ENCODE measurements at places on chromosomes 3 and 15.

DNA sequence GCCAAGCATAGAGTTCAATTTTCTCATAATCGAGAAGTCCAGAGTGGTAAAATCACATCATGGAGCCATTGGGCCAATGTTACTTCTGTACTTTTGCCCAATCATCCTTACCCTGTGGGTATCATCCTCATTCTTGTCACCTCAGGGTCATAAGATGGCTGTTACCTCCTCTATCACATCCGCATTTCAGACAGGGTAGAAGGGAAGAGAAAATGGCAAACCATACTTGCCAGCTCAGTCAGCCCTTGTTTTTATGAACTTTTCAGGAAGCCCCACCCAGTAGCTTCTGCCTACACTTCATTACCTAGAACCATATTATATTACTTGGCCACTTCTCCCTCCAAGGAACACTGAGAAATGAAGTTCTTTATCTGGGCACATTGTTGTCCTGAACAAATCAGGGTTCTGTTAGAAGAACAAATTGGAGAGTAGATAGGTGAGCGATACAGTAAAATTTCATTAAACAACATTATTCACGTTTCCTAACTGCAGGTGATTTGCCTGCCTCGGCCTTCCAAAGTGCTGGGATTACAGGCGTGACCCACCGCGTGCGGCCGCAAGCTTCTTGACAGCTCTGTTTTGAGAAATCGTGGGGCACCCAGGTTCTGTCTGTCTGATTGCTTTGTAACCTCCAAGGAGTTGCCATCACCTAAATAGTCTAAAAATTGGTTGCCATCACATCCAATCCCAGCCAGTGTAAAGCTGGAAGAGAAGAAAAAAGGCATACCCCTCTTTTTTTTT, 34.5 kb upstream of the RPN1 start:
- DNase-seq: no peak

GRCh38 chr15:100111125-100112060, 230.4 kb downstream of the ADAMTS17 start:
- DNase-seq: peak; percentile 65

GRCh38 chr3:139629033-139629432, 48.7 kb downstream of the NMNAT3 start:
- DNase-seq: no peak

GRCh38 chr3:25448750-25449692, 21.0 kb downstream of the RARB start:
- DNase-seq: peak; percentile 71

DNA sequence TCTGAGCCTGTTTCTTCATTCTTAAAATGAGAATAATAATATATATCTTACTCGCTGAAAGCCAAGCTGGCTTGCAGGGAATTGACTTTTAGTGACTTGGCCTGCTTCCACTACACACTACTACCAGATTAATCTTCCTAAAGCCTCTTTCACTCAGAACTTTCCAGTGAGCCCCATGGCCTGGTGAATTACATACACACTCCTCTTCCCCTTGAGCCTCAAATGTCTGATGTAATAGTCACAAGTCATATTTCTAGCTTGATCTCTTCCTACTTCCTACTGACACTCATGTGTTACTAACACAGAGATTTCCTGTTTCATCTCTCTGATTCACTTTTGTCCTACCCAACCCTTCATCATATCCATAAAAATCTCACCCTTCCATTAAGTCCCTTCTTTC, 82.7 kb upstream of the SOX2 start:
- no peak for DNase-seq

DNA sequence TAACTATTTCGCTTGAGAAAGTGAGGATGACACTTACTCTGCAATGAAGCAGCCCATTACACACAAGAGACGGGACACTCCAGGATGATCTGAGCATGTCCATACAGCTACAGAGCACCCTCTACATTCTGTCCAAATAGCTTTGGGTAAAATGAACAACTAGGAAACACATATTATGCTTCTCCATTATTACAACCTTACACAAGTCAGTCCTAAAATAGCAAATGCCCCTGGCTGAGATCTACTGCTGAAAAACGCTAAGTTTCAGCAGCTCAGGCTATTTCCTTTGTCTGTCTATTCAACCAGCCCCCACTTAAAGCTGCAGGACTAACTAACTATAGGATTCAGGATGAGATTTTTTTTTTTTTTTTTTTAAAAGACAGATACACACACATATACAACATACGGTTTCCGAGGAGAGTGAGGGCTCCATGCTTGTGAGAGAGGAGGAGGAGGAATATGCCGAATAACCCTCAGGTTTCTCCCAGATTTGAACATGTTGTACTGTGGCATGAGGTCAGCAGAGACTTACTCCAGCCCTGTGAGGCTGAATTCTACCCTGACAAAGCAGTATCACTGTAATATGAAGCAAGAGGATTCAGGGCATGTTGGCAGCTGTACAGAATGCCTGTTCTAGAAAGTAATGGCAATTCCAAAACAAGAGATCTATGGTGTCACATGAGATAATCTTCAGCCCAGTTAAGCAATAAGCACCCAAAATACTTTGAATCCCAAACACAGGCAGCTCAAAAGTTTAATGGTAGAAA, 117.3 kb upstream of the PLXND1 start:
- DNase-seq: peak; percentile 83

- peak; percentile 54 for DNase-seq
Measured at GRCh38 chr3:71129611-71130431, 453.7 kb downstream of the FOXP1 start.

GRCh38 chr15:23850666-23851065, 163.6 kb upstream of the NDN start:
- DNase-seq: no peak

DNA sequence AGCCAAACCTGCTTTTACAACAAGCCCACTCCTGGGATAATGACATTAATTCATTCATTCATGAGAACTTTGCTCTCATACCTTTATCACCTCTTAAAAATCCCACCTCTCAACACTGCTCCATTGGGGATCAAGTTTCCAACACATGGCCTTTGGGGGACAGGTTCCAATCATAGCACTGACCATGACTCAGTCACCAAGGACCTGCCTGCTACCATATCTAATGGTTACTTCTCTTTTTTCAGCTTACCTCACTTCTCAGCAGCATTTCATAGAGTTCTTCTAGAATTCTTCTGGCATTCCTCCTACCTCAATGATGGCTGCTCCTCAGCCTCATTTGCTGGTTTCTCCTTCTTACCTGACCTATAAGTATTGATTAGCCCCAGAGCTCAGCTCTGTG, 36.9 kb upstream of the RYK start:
- DNase-seq: no peak

GRCh38 chr3:30408105-30408557, 198.3 kb upstream of the TGFBR2 start:
- no peak for DNase-seq

GRCh38 chr3:195718477-195718984, 2.2 kb upstream of the MUC20 start:
- no peak for DNase-seq

- no peak for DNase-seq
Measured at GRCh38 chr15:70411143-70411863, 313.6 kb upstream of the TLE3 start.

DNA sequence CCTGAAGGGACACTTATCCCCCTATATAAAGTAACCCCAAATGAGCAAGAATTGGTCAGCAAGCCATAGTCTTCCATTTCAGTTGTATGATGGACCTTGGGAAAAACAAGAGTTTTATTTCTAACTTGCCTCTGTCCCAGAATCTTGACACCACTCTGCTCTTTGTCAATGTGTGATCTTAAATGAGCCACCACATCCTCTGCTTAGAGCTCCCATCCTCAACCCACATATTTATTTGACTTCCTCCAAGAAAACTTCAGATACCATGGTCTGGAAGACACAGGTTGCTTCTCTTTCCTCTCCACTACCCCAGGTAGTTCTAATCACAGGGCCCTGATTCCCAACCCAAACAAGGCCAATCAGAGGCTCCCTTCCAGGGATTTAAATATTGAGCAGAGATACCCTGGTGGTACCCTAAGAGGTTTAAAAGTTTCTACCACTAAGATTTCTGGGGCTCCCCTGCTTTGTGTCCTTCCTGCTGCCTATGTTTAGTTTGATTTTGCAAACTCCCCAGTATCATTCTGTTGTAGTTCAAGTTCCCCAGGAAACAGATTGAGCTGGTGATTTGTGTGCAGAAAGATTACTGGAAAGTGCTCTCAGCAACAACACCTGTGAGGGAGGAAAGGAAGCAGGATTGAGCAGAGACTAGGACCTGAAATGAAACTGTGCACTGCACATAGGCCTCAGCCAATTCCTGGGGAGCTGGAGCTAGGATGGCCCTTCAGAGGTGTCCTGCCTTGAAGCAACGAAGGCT, 64.3 kb downstream of the MTHFS start:
- DNase-seq: no peak

DNA sequence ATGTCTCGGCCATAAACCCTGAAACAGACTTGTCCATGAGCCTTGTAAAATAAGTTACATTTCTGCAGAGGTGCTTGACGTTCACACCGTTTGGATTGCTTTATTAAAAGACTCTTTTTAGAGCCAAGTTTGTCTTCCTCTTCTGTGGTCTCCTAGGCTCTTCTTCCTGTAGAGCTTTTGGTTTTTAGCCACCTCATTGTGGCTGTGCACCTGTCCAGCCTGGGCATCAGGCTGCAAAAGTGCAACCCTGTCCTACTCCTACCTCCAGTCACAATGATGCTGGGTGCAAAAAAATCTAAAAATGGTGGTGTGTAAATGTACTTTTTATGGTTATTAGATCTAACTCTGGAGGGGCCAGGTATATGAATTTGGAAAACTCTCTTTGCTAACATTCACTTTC, 2.8 kb upstream of the RIOX2 start:
- no peak for DNase-seq

DNA sequence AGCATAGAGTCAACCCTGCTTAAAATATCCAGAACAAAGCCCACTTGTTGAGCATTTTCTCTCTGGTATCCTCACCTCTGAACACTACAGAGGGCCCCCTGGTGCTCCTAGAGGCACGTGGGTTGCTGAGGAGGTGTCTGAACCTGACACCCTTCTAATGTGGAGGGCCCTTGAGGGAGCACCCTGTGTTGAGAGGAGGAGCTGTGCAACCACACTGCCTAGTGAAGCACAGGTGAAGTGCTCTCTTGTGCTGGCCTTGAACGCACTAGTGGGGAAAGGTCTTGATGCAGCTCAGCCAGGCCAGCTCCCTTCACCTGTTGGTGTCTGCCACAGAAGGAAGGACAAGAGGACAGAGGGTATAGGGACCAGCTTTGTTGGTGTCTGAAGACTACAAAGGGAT, 51.9 kb downstream of the CCK start:
- no peak for DNase-seq

- DNase-seq: no peak
Measured at GRCh38 chr15:55740981-55741832, 1.7 kb downstream of the PRTG start.

DNA sequence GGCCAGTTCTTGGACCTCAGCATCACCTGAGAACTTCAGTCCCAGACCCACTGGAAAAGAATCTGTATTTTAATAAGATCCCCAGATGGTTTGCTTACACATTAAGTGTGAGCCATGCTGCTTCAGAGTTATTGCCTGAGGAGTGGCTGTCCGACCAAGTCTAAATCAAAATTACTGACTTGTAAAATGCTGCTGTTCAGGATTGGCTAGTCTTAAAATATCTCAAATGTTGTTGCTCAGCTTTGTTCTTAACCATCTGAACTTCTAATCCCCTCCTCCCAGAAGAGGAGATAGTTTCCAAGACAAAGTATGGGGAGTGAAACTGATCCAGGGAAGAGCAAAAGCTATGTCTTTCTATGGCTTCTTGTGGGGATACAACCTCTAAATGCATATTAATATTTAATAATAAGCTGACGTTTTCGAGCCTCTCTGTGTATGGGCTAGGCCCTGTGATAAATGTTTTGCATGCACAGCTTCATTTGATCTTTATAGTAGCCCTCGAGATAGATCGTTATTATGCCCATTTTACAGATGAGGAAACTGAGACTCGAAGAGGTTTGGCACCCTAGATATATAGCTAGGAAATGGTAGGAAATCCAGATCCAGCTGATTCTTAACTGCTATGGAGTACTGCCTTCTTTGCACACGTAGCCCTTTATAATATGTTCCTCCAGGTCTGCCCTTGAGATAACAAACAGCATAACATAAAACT, 52.2 kb downstream of the DNASE1L3 start:
- no peak for DNase-seq

GRCh38 chr15:75123395-75123794, 78.3 kb upstream of the C15orf39 start:
- DNase-seq: peak; percentile 75

- DNase-seq: no peak
Measured at GRCh38 chr15:69369631-69370030, 44.5 kb upstream of the KIF23 start.

DNA sequence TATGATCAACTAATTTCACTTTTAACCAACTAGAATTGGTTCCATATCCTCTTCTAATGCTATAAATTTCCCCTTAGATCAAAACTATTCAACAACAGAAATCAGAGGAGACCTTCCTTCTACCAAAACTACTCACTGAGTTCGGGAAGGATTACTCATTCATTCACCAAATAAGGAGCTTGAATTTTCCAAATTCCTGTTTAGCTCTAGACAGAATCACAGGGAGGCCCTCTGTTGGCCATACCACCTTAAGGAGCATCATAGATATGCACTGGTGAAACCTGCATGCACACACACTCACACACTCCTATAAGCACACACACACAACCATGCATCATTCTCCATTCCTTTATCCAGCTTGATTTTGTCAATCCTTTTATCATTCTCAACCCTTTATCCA, 49.0 kb downstream of the SUCLG2 start:
- DNase-seq: peak; percentile 76

DNA sequence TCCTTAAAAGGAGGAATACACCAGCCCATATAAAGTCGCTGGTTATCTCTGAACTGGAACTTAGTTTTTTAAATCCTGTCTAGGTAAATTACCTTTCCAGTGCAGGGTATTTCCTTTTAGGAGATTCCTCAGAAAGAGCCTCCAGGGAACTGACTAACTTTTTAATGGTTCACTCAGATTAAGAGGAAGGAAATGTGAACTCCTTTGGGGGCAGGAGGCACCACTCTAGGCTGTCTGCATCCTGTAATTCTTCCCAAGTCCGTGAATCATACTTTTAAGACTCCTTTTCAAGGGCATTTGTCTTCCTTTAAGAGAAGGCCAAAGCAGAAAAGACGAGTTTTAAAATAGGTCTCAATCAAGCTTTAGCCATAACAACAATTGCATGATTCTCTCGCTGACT, 871.2 kb upstream of the NR2F2 start:
- no peak for DNase-seq

GRCh38 chr3:74537164-74537563, 77.3 kb downstream of the CNTN3 start:
- peak; percentile 78 for DNase-seq

- no peak for DNase-seq
Measured at GRCh38 chr3:13120289-13120927, 47.2 kb upstream of the IQSEC1 start.

Data from AG20443 (cell line).